GM20000 (cell line): ENCODE measurements at places on chromosomes 16 and 17.

GRCh38 chr16:29700253-29700987, 21.4 kb downstream of the QPRT start:
- peak; percentile 78 for DNase-seq

DNA sequence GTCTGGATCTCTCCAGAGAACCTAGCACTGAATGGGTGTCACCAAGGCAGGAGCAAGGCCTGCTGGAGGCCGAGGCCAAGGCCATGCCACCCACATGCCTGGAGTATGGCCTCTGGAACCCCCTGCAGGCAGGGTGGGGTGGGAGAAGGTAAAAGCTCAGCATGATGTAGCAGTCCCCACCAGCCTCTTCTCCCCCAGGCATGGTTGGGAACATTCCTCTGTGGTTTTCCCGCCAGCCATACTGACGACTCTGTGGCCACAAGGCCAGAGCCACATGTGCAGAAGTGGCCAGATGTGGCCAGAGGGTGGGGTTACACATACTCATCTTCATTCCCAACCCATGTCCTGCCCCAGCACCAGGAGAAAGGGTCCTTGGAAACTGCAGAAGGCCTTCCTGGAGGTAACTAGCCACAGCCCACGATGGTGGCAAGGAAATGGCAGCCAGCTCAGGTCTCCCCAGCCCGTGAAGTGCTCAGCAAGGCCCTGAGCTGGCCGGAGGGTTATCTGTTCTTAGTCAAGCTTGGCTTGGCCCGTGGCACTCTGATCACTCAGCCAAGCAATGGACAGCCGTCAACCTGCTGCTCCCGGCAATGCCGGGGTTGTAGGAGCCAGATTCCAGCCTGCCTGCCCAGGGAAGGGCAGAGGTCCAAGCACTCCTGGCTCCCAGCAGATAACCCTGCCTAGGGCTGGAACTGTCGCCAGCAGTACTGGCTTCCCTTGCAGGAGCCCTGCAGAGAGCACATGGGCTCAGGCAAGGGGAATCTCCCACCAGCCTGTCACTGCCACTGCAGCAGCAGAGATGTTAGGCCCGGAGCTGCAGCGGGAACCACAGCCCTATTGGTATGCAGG, 26.1 kb downstream of the HDAC5 start:
- no peak for DNase-seq

- no peak for DNase-seq
These were observed 71.6 kb downstream of the MAP2K6 start for GRCh38 chr17:69485901-69486643.

DNA sequence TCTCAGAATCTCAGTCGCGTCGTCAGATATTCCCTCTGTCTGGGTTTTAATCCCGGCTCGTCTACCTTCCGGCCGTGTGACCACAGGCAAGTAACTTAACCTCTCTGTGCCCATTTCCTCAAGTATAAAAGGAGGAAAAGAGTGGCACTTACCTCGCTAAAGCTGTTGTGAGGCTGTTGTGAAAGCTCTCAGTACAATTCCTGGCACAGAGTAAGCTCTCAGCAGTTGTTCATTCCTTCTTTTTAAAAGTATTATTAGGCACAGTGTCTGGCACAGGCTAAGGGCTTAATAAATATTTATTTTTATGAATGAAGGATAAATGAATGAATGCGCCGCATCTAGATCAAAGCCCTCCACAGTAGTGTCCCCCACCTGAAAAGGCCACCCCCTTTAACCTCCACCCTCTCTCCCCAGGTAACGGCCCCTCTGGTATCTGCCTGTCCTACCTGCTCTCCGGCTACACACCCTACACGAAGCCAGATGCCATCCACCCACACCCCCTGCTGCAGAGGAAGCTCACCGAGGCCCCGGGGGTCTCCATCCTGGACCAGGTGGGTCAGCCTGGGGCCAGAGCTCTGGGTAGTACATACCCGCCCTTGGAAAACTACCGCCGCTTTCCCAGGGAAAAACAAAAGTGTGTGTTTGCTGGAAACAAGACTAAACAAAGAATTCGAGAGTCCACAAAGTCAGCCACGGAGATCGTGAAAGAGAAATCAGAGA, 6.0 kb downstream of the OSGIN1 start:
- no peak for DNase-seq

- DNase-seq, result no peak
These were observed 28.7 kb downstream of the NLK start for GRCh38 chr17:28071179-28071578.

GRCh38 chr17:72236980-72237633, 116.3 kb downstream of the SOX9 start:
- no peak for DNase-seq

DNA sequence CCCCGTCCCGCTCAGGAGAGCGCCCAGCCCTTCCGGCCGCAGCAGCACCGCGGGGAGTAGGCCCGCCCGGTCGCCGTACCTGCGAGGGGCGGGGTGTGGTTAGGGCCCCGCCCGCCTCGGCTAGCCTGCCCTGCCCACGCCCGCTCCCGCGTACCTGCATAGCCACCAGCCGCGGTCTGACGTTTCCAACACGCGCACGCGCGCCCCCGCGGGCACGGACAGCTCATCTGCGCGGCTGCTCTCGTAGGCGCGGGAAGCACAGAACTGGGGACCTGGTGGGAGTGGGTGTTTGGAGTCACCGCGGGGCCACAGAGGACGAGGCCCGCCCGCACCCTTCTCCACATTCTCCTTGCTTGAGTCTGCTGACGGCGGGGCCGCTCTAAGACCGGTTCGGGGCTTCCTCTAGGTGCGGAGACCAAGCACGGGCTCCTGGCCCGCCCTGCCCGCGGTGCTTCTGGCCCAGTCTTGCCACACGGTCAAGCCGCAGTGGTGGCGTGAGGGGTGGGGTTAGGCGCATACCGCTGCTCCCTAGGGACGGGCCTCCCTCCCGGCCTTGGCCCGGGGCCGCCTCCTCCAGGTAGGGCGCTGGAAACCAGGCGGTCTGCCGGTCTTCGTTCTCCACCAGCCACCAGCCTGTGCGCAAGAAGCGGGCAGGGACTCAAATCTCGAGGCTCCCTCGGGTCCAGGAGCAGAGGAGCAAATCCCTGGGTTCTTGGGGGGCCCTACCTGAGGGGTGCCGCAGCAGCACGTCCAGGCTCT, 1.8 kb downstream of the NOXO1 start:
- DNase-seq, result no peak

DNA sequence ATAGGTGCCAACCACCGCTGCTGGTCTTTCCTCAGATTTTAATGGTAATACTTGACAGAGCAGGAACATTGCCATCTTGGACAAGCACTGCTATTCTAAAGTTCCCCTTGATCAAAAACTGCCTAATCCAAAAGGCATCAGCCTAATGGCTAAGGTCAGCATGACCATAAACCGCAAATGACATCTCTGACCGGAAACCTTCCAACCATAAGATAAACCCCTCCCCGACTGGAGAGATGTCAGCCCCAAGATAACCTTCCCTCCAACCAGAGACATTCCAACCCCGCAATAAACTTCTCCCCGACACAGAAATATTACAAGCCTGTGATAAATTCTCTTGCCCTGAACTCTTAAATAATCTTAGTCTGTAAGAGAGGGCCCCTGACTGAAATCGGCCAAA, 7.4 kb upstream of the DHX40 start:
- DNase-seq, result no peak

DNA sequence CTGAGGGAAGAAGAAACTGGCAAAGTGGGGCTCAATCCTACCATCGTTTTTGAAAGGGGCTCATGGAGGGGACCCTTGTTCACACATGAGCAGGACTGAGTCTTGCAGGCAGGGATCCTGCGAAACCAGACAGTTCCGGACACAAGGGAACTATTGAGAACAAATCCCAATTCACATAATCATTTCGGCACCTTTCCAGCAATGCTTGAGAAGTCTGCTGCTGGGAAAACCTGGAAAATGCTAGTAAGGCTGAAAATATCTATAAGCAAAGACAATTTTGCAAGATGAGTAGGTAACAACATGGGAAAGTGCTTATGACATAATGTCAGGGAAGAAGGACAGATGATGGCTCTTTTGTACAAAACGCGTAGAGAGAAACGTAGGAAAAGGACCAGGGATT, 52.1 kb upstream of the BPTF start:
- DNase-seq, result no peak
